NCI-H1105 (cell line): ENCODE measurements at places on chromosomes 5 and 9.
A peak's percentile ranks its signal among the peaks of the same experiment; 100 is the strongest.

GRCh38 chr9:14127656-14128055, 186.3 kb downstream of the NFIB start:
- DNase-seq = no peak

GRCh38 chr9:130824643-130825350, 10.3 kb upstream of the ABL1 start:
- no peak for DNase-seq

DNA sequence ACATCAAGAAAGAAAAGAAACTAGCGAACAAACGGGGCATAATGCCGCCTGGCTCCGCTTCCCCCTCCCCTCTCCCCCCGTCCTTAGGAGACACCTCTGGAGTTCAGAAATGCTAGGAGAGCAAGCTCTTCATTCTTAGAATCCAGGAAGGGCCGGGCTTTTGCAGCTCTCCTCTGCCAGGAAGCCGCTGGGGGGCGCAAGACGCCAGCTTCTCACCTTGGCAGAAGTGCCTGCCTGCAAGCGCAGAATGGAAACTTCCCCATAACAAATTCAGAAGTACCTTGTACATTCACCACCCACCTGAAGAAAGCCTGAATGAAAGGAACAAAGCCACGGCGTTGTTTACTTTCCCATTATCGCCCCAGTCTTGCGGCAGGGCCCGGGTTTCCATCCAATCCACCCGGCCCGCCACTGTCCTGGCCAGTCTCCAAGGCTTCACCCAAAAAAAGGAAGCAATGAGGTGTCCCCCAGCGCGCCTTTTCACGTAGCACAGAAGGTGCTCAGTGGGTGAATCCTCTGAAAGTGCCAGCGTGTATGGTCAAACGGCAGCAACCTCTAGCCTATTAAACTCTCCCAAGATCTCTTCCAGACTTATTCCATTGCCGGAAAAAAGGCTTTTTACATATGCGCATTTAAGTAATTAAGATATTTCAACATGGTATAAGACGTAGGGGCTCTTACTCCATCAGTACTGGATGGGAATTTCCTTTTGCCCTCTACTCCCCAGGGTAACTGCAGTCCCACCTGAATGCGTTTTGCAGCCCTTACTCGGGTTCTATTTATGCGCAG, 1.6 kb upstream of the GADD45G start:
- DNase-seq = peak; percentile 92

- no peak for DNase-seq
Measured at GRCh38 chr5:77693913-77694312, 55.4 kb upstream of the OTP start.

- DNase-seq = peak; percentile 29
Measured at GRCh38 chr5:73447530-73448462, 781 bp downstream of the FOXD1 start.

DNA sequence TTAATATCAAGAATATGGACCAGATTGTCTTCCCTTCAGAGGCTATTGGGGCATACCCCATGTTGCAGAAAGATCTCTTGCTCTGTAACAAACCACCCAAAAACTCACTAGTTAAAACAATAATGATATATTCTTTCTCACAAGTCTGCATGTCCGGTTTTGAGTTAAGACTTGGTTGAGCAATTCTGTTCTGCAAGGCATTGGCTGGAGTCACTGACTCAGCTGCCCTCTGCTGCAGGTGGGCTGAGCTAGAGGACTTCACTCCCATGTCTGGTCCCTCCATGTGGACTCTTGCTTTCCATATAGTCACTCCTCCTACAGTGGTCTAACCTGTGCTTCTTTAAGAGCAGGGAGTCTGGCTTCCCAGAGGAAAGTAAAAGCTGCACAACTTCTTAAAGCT, 73.4 kb downstream of the ESM1 start:
- DNase-seq = no peak

DNA sequence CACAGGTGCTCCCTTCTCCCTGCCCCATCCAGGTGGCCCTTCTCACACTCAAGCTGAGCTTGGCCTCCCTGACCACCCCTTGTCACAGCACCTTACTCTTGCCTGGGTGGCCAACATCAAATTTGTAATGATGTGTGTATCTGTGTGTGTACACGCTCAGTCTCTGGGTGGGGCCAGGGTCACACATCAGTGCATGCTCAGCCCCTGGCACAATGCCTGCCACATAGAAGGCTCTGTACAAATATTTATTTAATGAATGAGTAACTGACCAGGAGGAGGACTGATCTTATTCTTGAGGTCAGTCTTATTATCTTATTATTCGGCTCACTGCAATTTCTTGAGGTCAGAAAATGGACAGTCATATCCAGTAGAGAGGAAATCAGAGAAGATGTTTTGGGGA, 41.3 kb upstream of the HAND1 start:
- no peak for DNase-seq

- no peak for DNase-seq
Measured at GRCh38 chr5:78221467-78221866, 73.0 kb downstream of the AP3B1 start.

- DNase-seq = no peak
Measured at GRCh38 chr9:35609001-35609819, 4.1 kb downstream of the TESK1 start.

DNA sequence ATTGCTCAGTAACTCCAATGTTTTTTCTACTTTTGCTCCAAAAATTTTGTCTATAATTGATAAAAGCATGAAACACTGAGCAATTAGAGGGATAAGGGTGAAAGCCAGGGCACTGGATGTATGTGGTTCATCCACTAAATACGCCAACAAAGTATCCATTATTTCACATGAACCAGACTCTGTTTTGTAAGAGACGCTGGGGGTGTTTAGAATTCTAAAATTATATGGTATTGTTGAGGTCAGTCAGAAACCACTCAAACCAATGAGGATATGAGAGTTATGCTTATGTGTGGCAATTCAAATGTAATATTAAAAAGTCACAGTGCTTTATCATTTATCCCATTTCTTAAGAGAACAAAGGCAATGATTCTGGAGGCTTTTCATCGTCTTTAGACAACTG, 220.2 kb downstream of the EFNA5 start:
- no peak for DNase-seq

DNA sequence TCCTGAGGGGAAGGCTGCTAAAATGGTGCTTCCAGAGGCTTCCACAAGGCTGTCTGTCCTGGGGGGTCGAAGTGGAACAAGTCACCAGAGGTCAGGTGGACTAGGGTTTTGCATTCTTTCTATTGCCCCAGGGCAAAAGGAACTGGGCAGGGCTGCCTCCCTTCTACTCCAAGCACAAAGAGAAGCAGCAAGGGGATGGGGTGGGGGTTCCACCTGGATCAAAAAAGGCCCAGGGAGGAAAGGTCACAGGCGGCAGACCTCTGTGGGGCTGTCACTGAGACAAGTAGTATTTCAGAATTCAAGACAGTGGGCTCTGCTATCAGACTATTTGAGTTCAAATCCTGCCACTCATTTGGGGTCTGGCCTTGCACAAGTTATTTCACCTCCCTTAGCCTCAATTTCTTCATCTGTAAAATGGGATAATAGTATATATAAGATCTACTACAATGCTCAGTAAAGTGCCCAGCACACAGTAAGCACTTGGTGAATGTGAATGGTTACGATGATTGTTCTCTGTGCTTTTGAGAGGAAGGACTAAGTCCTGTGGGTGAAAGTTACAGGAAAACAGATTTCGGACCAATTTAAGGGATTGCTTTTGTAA, 1.9 kb upstream of the ARSI start:
- no peak for DNase-seq

DNA sequence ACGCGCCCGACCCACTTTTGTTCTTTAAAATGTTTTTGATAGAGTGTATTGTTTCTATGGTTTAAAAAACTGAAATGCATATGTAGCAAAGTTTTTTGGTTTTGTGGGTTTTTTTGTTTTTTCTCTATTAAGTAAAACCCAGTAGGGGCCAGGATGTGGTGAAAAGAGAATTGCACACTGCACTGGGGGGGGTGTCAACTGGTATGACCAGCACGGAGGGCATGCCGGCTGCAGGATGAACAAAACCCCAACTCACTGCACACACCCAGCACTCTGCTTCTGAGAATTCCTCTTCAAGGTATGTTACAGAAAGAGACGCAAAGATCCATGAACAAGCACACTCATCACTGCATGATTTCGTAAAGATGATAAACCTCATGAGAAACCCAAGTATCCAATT, 75.0 kb downstream of the STK10 start:
- no peak for DNase-seq

GRCh38 chr5:145989428-145989827, 53.0 kb downstream of the SH3RF2 start:
- DNase-seq = no peak

DNA sequence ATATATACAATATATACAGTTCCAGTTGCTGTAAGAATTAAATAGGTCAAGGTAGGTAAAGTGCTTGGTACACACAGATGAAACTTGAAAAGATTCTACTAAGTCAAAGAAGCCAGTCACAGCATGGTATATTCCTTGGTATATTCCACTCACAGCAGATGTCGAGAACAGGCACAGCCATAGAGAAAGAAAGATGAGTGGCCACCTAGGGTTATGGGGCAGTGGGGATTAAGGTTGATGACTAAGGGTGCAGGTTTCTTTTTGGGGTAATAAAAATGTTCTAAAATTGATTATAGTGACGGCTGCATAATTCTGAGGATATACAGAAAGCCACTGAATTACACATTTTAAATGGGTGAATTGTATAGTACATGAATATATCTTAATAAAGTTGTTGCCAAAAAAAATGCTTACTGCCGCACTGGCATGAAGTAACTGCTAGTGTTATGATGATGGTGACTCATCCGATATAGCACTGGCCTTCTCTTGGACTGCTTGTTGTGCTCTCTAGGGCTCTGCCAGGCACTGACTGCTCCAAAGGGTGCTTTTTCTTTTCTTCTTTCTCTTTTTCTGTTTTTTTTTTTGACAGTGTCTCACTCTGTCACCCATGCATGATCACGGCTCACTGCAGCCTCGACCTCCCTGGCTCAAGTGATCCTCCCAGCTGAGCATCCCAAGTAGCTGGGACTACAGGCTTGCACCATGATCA, 23.5 kb downstream of the TBC1D2 start:
- DNase-seq = no peak

- no peak for DNase-seq
Measured at GRCh38 chr5:115524199-115524847, 20.3 kb downstream of the FEM1C start.

DNA sequence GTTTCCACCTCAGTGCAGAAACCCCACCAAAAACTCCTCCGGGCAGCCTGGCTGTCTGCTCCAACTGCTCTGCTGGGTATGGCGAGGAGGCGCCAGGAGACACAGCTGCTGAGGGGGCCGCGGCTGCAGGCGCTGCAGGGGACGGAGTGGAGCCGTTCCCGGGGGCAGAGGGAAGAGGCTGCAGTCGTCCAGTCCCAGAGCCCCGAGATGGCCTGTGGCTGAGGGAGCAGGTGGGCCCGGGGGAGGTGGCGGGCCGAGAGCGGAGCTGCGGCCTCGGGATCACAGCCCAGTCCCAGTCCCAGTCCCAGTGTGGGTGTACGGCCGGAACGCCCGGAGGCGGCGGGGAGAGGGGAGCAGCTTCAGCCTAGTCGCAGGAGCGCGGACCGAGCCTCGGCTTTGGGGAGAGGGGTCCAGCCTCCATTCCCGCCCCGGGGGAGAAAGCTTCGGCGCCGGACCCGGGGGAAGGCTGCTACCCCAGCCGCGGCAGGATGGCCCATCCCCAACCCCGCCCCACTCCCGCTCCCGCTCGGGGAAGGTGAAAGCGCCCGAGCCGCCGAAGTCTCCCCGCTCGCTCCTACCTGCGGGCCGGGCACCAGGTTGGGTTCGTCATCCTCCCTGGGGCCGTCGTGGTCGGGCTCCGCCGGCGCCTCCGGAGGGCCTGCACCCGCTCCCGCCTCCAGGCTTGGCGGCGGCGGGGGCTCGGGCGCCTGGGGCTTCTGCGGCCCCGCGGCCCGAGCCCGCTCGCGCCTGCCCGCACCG, 513 bp downstream of the FAM193B start:
- DNase-seq = no peak

- no peak for DNase-seq
Measured at GRCh38 chr5:178490935-178491652, 99.1 kb downstream of the COL23A1 start.

- no peak for DNase-seq
Measured at GRCh38 chr5:65801352-65801783, 79.4 kb downstream of the NLN start.

DNA sequence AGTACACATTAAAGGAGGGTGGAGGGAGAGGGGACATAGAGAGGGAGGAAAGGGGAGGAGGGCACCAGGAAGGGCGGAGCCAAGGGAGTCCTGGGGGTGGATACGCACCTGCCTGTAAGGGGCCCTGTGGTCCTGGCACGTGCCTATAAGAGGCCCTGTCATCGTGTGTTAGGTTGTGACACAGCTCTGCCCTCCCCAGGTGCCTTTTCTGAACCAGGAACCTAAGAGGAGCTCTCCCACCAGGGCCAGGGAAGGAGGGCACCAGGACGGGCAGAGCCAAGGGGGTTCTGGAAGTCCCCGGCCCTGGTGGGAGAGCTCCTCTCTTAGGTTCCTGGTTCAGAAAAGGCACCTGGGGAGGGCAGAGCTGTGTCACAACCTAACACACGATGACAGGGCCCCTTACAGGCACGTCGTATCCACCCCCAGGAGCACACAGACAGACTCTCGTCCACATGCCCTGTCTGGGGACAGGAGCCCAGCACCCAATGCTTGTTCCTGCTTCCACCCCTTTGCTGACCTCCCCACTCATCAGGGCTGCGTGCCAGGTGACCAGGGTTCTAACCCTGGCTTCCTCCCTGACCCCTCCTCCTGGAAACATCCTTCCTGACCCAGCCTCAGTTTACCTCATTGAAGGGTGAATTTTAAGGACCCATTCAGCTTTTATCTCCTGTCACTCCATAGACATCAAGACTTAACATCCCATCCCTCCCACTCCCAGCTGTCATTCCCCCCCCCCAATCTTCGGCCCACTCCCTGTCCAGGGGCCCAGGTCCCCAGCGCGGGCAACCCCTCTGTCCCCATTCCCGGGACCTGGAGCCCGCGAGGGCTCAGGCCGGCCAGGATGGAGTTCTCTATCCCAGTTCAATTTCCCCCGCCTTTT, 12.9 kb upstream of the OLFM1 start:
- DNase-seq = no peak

DNA sequence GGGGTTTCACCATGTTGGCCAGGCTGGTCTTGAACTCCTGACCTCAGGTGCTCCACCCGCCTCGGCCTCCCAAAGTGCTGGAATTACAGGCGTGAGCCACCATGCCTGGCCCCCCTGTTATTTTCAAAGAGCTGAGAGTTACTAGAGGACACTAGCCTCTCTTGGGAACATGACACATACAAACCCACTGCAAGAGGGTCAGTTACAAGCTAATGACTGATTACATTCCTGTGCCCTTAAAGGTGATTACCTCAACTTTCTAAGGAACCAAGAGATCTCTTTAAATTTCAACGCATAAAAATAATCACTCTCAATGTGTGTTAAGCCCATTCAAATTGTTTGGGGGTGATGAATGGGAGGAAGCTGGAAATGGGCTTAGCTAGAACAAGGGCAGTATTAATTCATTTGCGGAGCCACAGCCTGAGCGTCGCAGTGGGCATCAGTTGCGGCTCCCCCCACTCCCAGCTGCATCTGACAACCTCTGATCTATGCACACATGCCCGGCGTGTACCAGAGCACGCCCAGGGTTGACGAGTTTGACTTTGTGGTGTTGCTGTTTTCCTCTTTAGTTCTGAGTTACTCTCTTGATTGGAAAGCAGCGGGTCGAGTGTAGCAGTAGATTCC, 146.9 kb downstream of the GOLPH3 start:
- DNase-seq = no peak
